CD8-positive, alpha-beta memory T cell (primary cell): ENCODE measurements at places on chromosomes 5 and 9.
A peak's percentile ranks its signal among the peaks of the same experiment; 100 is the strongest.

DNA sequence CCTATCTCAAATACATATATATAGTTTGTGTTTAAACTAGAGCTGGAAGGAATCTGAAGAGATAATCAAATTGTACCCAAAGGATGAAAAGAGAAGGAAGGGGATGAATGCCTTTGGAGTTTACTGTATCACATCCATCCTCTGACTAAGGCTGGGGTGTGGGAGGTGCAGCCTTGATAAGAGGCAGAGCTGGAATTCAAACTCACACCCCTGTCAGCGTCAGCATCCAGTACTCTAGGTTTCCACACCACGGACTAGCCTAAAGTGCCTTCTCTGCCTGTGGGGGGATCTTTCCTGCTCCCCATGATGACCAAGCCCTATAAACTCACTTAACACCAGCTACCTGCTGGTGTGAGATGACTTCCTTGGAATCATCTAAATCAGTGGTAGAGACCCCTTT lies 48.1 kb downstream of the EPB41L4B start:
- H3K36me3 ChIP-seq, result no peaks in the 10 kb centered on the region
- no peak for DNase-seq
- no peak overlapping the region for H3K4me3 ChIP-seq
- no peaks in the 10 kb centered on the region for H3K4me1 ChIP-seq

DNA sequence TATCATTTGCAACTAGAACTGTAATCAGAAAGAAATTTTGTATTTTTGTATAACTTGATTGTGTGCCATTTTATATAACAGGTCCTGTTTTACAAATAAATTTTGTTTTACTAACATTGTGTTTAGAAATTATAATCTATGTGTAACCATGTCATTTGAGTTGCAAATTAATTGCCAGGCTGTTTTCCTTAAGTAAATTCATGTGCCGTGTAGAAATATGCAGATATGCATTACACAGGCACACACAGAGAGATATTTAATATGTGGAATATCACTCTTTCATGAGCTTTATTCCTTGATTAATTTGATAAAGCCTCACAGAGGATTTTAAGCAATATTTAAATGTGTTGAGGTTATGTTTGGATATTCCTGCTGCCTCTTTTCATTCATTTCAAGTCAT lies 56.5 kb upstream of the FSD1L start:
- H3K36me3 ChIP-seq, result no peaks in the 10 kb centered on the region
- no peaks in the 10 kb centered on the region for H3K27me3 ChIP-seq
- no peak overlapping the region for H3K27ac ChIP-seq
- H3K4me3 ChIP-seq, result no peak overlapping the region
- no peak for DNase-seq

- peak overlapping the region; percentile 67 for H3K4me3 ChIP-seq
- H3K4me1 ChIP-seq, result peaks cover 20% of the 10 kb centered on the region
- peak overlapping the region; percentile 49 for H3K27ac ChIP-seq
Measured at GRCh38 chr9:134456756-134457305, 130.6 kb downstream of the RXRA start.

DNA sequence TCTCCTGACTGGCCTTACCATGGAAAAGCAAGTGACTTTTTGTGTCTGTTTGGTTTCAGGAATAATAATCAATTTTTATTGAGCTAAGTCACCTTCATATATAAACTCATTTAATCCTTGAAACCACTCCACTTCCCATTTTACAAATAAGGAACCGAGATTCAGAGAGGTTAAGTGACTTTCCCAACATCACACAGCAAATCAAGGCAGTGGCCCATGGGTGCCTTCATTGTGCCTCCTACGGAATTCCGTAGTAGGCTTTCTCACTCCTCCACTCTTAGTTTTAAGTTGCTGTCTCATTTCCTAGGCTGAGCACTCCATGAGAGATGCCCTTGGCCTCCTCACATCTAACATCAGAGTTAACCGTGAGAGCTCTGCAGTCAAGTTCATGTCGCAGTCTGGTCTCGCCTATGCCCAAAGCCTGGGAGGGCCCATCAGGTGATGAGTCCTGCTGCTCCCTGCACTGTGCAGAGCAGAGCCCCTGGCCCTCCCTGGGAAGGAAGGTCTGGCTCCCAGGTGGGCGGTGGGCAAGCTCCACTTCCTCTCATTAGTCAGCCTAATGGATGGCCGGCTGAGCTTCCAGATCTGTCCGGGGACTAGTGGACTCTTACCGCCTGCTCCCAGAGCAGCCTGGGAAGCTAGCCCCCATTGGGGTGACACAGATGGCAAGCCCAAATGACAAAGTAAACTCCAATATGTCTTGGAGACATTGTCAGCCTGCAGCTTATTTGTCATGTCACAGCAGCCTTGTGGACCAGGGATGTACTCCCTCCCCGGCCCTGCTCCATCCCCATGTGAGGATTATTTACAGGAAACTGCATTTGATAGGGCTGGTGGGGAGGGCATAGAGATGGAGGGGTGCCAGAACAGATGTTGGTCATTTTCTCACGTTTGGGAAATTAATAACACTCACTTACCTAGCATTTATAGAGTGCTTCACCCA lies 123.4 kb downstream of the MVB12B start:
- no peaks in the 10 kb centered on the region for H3K4me1 ChIP-seq
- H3K27ac ChIP-seq, result no peak overlapping the region
- H3K36me3 ChIP-seq, result no peaks in the 10 kb centered on the region

DNA sequence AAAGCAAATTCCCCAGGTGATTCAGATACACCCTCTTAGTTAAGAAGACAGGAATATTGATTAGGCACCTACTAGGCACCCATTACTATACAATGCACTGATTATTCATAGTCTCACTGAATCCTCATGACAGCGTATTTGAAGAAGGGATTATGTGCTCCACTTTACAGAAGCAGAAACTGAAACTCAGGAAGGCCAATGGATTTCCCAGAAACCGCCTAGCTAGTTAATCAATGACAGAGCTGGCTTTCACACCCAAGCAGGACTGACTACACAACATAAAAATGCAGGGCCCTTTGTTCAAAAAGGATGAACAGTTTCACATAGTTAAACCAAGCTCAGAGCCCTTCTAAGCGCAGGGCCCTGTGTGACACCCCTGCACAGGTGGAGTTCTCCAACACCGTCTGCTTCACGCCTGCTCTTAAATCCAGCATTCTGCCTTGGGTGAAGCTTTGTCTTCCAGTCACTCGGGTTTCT lies 117.3 kb downstream of the TTLL11 start:
- no peak for DNase-seq
- H3K27ac ChIP-seq, result no peak overlapping the region
- no peaks in the 10 kb centered on the region for H3K36me3 ChIP-seq
- no peaks in the 10 kb centered on the region for H3K4me1 ChIP-seq
- H3K4me3 ChIP-seq, result no peak overlapping the region
- H3K27me3 ChIP-seq, result no peaks in the 10 kb centered on the region

GRCh38 chr9:19108038-19108437 lies 5.3 kb upstream of the HAUS6 start:
- H3K27me3 ChIP-seq, result no peaks in the 10 kb centered on the region
- no peaks in the 10 kb centered on the region for H3K36me3 ChIP-seq
- no peaks in the 10 kb centered on the region for H3K4me1 ChIP-seq
- H3K27ac ChIP-seq, result no peak overlapping the region
